ENCODE measurements at places on chromosomes 1 and 21.

DNA sequence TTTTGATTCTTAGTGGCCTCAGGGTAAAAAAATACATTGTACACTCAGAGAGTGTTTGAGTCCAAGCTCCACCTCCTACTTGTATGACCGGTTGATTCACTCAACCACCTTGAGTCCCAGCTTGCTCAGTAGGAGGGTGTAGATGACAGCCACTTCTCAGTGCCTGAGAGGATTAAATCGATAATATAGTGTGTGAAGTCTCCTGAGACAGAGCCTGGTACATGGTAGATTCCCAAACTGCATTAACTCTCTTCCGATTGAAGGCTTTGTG lies 38.4 kb downstream of the NCMAP start:
- no peak for DNase-seq

- DNase-seq: no peak
Observed at GRCh38 chr1:2404142-2404889, 8.0 kb downstream of the PEX10 start.

GRCh38 chr1:85502625-85503083 lies 37.7 kb upstream of the DDAH1 start:
- DNase-seq: no peak

GRCh38 chr21:28253961-28254360 lies 738.7 kb downstream of the LTN1 start:
- no peak for DNase-seq

DNA sequence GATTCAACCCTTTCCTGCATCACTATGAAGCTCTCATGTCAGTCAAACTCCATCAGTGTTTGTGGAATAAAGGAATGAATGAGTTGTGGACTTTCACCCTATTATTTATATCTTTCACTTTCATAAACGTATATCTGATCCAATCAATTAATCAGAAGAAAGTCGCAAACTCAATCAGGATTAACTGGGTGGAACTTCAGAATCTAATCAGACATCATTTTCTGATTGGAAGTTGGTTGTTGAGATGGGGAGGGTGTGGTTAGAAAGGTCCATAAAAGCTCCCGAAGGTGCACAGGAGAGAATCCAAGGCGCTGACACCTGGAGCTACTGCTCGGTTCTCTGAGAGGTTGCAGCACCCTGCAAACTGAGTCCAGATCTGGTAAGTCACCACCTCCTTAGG lies at the start of gene PRAMEF12:
Gene PRAMEF12, plus strand, starts transcription at position 301 of the 400 bp plus-strand sequence. CDS start 1,130 bp downstream, outside the sequence.
- no peak for DNase-seq

DNA sequence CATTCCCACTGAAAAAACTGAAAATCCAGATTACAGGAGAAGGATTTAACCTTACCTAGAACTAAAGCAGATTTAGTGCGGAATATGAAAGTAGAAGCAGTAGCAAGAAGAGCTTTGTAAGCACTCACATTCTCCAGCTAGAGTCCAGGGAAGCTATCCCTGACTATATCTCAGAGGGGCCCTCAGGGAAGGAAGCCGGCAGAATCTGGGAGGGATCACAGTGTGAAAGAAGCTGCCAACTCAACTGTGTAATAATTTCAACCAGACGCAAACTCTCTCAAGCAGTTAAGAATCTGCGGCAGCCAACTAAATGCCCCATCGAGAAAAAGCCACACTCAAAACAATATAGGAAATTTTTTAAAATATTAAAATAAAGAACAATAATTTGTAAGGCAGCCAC lies 163.8 kb downstream of the EIF4G3 start:
- DNase-seq: no peak

DNA sequence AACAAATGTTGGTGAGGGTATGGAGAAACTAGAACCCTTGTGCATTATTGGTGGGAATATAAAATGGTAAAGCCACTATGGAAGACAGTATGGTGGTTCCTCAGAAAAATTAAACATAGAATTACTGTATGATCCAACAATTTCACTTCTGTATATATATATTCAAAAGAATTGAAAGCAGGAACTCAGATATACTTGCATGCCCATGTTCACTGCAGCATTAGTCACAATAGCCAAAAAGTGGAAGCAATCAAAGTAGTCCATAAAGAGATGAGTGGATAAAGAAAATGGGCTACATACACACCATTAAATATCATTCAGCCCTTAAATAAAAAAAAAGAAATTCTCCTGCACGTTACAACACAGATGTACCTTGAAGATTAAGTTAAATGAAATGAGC lies 34.1 kb downstream of the ABL2 start:
- no peak for DNase-seq

DNA sequence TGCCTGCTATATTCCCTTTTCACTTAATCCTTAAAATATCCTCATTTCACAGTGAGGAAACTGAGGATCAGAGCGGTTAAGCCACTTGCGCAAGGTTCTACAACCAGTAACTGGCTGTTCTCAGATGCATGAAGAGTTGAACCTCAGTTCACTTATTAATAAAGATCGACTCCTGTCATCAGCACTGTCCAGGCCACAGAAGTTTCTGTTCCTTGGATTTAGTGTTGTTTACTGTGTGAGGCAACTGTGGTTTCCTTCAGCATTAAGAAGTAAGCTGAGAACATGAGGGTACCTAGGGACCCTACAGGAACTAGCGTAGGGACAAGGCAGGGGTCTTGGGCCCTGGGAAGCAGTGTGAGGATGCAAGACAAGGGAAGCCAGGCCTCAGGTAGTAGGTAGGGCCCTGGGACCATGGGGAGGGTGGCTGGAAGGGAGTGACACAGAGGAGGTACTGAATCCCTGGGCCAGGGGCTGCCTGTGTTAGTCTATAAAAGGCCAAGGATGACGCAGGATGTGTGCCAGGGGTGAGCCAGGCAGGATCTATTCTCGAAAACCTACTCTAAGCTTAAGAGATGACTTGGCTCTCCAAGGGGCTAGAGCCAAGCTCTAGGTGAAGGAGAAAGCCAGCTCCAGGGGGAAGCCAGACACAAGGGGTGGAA lies 181.2 kb upstream of the CSF3R start:
- no peak for DNase-seq

DNA sequence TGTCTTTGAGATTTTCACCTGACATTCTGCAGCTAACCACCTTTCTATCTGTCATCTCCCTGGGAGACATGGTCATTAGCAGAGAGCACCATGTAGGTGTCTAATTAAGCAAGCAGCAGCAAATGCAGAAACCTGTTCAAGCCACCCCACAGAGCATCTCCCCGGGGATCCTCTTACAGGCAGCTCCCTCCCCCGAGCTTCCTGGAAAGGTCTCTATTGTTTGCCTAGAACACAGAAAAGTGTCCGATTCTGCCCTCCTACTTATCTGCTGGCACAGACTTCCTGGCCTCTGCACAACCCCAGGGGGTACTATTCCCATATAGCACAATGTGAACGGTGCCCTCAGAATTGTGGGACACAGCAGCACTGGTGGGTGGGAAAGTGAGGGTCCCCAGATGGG lies 46.1 kb downstream of the PLEKHA6 start:
- DNase-seq: no peak

GRCh38 chr1:208045463-208046260 lies 134.7 kb upstream of the CD34 start:
- no peak for DNase-seq

- DNase-seq: no peak
Observed at GRCh38 chr1:153831026-153831425, 55.8 kb downstream of the SLC27A3 start.

- peak; percentile 38 for DNase-seq
Observed at GRCh38 chr1:235946571-235946981, 79.9 kb upstream of the LYST start.

DNA sequence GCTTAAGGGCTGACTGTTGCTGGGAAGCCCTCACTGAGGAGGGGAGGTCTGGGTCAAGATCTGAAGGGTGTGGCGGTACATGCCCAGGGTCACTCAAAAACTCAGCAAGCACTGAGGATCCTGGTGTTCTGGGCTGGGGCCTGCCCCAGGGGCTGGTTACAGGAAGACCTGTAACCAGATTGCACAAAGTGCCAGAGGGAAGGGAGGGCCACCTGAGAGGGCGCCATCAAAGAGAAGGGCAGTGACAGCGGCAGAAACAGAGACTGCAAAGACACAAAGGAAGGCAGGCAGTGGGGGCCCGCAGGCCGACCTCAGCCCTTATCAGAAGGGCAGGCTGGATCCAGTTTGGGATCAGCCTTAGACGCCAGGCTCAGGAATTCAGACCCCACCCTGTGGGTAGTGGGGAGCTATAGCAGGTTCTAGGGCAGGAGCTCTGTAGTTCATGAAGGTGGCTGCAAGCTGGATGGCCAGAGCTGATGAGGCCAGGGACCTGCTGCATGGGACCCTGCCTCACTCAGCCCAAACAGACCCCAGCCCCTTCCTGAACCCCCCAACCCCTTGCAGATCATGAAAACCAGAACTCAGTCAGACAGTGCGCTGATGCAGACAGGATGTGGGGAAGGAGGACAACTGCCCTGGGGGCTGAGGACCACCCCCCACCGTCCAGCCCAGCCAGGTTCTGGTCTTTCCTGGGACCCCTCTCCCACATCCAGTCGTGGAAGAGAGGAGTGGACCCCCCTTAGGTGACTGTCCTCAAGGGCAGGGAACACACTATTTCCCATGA lies 3.9 kb downstream of the SH2D5 start:
- no peak for DNase-seq

DNA sequence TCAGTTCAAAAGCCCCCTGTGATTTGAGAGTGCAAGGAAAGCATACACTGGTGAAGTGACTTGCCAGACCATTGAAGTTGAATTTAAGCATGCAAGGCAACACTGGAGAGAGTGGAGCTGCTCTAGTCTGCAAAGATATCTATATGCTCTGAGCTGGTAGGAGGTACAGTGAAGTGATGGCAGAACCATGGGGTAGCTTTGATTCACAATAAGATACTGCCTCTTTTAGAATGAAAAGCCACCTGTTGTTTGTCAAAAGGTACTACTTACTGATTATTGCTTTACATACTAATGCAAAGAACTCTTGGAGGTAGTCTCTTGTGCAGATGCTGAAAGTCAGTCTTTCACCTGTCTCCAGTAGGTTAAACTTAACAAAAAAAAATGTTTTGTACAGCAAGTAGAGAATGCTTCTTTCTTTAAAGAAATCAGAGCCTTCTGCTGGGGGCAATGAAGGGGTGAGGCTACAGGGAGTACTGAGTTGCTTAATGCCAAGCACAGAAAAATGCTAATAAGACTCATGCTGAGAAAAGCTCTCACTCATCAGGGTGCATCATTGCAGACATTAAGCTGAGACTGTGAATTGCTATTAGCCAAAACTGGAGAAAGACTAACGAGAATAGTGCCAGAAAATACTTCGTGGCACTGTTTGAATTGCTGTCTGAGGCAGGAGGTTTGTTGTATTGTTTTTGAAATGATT lies 1150.5 kb upstream of the TMPRSS15 start:
- DNase-seq: no peak

DNA sequence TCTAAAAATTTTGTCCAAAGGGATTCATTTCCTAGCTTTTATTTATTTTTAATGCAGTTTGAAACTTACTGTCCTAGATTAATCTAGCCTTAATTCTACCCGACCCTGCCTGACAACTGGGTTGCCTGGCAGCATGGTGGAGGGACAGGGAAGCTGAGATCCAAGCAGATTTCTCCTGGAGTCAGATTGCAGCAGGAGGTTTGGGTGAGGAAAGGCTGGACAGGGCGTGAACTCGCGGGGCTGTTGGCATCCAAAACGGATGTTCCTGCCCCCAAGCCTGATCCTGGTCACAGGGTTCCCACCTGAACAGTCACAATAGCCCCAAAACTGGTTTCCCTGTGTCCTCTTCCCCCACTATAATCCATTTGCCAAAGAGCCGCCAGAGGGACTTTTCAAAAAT lies 23.2 kb downstream of the TCEA3 start:
- DNase-seq: no peak

- DNase-seq: no peak
Observed at GRCh38 chr1:61289232-61290098, 207.1 kb downstream of the NFIA start.

DNA sequence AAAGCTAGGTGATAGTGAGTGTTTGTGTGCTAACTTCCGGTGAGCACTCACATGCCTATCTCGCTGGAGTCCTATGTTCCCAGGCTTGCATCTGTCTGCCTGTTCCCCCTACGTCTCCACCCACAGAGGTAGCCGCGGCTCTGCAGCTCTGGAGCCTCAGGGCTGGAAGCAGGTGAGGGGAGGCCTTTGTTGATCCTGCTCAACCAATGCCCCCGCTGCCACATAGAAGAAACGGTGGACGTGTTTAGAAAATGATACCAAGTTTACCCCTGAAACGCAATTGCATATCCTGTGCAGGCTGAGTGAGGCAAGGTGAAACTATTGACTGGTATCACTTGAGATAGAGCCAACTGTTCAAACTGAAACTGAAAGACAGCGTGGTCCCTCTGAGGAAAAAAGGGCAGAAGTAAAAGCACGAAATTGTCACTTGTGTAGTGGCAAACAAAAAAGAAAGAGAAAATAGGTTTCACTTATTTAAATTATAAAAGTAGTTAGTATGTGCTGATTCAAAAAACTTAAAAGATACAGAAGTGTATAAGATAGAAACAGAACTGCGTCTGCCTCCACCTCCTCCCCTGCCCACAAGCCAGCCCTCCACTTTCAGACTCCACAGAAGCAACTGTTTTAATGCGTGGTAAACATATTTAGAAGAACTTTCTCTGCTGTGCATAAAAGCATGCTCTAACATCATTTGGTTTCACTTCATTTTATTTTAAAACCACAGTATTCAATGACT lies 38.6 kb upstream of the ETS2 start:
- no peak for DNase-seq

GRCh38 chr21:29304597-29304996 lies 5.9 kb downstream of the BACH1 start:
- DNase-seq: no peak

DNA sequence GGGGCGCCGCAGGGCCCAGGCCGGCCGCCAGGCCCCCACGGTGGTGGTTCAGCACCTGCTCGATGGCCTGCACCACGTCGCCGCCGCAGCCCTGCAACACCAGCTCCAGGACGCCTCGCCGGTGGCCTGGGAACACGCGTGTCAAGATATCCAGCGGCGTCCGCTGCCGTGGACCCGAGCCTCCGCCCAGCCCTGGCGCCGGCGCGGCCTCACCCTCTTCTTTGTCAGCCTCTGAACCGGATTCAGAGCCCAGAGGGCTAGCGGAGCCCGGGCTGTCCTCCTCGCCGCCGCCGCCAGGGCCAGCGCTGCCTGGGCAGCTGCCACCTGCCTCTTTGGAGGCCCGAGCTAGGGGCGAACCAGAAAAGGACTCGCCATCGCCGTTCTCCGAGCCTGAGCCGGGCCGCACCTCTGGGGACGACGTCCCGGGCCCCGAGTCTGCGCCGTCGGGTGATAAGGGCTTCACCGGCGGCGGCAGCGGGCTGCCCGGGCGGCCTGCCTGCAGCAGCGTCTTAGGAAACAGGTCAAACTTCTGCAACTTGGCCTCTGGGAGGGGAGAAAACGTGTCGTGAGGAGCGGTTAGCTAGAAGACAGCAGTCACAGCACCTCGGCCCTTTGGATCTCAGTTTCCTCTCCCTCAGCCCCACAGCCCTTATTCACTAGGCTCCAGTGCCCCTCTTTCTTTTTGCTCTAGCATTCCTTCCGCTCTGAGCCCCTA lies 3.9 kb downstream of the DMRTA2 start:
- no peak for DNase-seq

DNA sequence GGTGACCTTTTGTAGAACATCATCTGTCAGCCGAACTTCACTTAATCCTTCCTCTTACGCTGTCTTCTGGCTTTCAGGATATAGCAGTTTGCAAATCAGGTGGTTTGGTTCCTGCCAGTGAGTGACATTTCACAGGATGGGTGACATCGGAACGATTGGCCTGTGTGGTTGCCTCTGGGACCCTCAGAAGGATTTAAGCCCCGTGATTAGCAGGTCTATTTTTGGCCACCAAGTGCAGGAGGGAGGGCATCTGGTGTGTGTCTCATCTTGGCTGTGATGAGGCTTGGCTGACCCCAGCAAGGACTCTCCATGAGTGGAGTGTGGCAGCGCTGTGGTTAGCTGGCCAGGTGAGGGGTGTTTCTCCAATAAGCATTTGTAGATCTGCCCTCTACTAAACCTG lies 407.6 kb upstream of the VAMP3 start:
- DNase-seq: no peak

All from AG04449 (cell line).